IPS-NIHi11 (cell line): ENCODE measurements at places on chromosomes 5 and 9.

- no peak for DNase-seq
Measured at GRCh38 chr5:135248801-135249231, 150.2 kb downstream of the MACROH2A1 start.

GRCh38 chr9:35658968-35659220 is 802 bp downstream of the CCDC107 start:
- no peak for DNase-seq

DNA sequence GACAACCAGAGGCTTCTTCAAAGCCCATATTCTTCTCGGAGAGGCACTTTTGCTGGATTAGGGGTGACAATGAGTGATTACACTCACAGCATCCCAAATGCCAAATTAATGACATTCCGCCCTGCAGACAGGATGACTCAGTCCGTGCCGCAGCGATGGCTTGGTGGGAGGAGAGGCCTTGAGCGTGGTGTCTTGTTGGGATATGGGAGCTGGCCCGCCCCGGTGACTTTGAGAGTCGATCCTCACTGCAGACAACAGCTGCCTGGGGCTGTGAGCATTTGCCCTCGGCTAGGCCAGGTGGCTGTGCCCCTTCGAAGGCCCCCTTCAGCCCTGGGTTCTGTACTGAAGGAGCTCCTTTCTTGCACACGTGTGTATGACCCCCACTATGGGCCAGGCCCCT is 29.8 kb downstream of the OLFM1 start:
- DNase-seq, result no peak

DNA sequence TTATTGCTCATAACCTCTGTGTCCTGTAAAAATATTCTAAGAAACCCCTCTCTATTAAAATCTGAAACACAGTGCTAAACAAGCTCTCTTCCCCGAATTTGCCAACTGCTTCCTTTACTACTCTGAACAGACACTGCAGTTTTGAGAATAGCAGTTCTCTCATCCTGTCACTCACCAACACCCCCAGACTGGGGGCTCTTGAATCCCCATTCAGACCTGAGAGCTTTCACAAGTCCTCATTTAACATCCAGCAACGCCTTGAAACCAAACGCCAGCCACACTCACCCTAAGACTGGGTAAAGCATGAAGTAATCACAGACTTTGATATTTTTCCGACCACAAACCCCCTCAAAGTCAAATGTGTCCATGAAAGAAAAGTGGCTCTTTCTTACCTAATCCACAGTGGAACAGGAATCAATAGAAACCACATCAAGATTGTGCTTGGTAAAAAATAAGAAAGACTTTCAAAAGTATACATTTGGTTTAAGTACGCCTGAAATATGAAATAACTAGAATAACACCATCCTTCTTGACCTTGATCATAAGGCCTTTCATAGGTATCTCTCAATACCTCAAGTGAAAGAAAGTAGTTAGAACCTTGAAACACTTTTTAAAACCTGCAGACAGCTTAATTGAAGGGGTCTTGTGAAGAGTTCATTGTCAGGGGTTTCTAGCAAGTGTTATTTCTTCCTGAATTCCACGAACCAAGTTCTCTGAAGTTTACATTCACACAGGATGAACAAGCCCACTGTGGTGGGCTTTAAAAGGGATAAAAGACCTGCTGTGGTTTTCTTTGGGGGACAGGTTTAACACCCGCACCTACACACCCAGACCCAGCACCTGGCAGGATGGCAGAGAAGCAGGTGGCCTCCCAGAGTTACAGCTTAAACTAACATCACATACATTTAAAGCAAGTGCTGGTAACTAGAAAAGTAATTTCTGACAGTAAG is 412.6 kb downstream of the MLLT3 start:
- DNase-seq, result no peak

DNA sequence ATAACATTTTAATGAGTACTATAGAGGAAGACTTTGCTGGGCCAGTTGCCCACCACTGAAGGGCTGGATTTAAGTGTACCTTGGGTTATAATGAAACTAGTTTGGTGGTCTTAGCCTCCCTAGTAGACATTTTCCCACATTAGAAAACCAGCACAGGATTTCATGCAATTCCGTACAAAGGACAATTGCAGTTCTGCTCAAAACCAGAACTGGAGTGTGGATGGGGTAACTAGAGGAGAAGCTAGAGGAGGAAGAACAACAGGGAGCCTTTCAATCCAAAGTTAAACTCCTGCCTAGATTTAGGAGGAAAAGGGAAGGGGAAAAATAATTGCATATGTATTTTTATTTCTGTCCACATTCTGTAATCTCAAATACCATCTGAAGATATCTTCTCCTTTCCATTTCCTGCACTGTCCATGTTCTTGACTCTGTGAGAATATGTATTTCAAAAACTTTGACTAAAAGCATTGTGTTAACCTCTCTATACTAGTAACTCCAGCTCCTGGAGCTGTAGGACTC is 97.5 kb upstream of the SSBP2 start:
- DNase-seq, result peak; percentile 17

- DNase-seq, result no peak
Measured at GRCh38 chr5:176413255-176413565, 3.1 kb downstream of the CLTB start.

DNA sequence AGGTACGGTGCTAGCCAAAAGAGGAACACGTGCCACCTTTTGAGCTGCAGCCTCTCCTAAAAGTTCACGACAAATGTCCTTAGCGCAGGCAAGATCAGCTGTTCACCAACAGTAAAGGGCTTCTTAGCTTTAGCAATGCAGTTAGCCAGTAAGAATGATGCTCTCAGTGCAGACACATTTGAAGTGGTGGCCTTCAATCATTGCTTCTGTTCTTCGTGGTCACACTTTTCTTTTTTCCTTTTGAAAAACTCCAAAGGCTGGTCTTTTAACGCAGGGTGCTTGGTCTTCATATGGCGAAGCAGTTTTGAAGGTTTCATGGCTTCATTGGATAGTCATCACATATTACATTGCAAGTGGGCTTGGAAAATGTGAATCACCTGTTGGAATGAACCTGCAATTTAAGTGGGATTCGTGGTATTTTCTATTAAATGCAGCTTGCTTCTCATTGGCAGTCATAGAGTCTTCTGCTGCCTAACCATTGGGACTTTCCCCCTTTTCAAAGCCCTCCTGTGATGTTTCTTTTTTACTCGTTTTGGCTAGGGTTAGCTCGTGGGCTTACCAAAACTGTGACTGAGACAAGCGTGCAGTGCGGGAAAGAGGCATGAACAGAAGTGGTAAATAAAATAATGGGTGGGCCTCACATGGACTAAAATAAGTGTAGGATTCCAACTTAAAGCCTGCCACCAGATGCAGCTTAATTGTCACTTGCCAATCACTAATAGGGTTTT is 100.9 kb downstream of the MRPL36 start:
- DNase-seq, result no peak

DNA sequence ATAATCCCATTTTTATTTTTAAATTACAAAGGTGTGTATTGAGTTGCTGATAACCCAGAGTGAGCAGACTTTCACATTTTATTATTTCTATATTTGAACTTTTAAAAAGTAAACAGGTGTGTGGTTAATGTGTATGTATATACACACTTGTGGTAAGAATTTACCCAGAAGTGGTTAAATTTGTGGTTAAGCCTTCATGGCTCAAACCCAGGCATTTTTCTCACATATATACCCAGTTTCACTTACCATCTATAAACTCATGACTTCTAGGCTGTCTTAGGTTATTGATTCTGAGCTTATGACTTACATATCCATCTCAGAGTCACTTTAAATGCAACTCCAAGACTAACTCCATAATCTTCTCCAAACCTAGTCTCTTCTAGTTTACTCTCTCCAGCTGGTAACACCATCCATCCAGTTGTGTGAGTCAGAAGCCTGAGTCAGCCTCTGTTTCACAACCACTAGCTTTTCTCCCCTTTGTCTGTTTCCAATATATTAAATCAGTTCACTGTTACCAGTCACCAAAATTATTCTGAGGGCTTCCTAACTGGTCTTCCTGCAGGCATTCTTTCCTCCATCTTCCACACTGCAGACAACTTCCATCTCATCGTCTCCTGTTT is 20.2 kb downstream of the ZBED3 start:
- no peak for DNase-seq

DNA sequence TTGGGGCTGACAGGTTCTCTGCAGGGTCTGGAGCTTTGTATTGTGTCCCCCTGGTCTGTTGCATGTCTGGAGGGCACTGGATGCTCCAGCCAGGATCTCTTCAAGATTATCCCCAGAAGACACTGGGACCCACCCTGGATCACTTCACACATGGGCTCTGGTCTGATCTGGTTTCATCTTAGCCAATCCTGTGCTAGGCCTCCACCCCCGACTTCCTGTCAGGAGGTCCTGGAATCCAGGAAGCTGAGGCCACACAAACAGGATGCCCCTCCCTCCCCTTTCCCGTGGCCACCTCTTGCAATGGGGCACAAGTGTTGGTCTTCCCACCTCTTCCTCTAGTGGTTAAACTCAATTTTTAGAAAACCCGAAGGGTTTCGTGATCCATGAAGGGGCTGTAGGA is 242.6 kb upstream of the MVB12B start:
- no peak for DNase-seq

- no peak for DNase-seq
Measured at GRCh38 chr5:111126896-111127295, 34.7 kb downstream of the WDR36 start.

GRCh38 chr5:173281910-173282309 is 46.3 kb downstream of the STC2 start:
- DNase-seq, result peak; percentile 55

DNA sequence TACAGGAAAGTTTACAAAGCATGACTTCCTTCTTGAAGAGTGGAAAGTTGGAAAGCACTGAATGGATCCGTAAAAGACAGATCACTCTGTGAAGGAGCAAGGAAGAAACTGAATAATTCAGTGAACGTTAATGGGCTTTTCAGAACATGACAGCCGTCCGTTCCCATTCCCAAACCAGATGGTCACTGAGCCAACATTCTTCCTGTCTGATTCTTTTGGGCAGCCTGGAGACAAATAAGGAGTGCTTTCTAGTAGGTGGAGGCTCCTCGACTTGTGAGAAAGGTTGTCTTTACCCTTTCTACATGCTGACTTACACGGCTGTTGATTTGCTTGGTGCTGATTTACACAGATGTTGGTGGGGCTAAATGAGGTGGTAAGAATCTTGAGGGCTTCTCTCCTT is 51.0 kb upstream of the PAPPA start:
- DNase-seq, result no peak

DNA sequence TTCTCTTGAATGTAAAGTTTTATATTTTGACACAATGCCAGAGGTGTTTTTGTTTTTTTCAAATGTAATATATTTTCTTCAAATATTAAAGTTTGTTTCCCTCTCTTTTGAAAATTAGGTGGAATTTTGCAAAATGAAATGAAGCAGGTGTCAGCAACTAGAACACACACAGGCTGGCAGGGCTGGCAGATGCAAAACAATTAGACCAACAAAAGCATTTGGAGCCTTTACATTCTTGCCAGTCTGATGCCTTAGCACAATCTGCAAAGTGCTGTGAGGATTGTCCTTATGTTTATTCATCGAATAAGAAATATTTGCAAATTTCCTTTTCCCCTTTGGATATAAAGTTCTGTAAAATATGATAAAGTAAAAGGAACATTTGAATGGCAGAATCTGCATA is 1063.9 kb downstream of the CDH9 start:
- DNase-seq, result no peak

- DNase-seq, result no peak
Measured at GRCh38 chr9:95458666-95459065, 58.1 kb downstream of the PTCH1 start.

- no peak for DNase-seq
Measured at GRCh38 chr5:20029266-20029665, 41.3 kb upstream of the CDH18 start.

GRCh38 chr9:97510797-97511654 is 9.6 kb downstream of the TMOD1 start:
- DNase-seq, result no peak

DNA sequence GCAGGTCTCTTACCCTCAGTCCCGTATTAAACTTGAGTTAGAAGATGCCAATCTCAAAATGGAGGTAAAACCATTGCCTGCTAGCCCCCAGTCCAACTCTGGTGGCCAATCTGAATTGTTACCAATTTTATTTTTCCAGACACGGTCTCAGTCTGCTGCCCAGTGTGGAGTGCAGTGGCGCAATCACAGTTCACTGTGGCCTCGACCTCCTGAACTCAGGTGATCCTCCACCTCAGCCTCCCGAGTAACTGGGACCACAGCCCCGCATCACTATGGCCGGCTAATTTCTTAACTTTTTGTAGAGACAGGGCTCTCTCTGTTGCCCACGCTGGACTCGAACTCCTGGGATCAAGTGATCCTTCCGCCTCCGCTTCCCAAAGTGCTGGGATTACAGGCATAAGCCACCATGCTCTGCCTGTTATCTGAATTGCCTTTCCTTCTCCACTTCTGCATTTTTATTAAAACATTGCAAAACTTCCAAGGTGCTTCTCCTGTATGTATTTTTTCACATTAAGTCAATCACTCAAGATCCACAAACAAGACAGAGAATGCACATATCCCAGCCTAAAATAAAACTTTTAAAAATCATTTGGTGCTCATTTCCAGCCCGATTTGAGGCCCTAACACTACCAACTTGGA is 2.3 kb downstream of the FANCC start:
- no peak for DNase-seq

- no peak for DNase-seq
Measured at GRCh38 chr5:155554500-155554899, 540.9 kb downstream of the KIF4B start.

- DNase-seq, result no peak
Measured at GRCh38 chr9:134111064-134111463, 24.8 kb upstream of the WDR5 start.

DNA sequence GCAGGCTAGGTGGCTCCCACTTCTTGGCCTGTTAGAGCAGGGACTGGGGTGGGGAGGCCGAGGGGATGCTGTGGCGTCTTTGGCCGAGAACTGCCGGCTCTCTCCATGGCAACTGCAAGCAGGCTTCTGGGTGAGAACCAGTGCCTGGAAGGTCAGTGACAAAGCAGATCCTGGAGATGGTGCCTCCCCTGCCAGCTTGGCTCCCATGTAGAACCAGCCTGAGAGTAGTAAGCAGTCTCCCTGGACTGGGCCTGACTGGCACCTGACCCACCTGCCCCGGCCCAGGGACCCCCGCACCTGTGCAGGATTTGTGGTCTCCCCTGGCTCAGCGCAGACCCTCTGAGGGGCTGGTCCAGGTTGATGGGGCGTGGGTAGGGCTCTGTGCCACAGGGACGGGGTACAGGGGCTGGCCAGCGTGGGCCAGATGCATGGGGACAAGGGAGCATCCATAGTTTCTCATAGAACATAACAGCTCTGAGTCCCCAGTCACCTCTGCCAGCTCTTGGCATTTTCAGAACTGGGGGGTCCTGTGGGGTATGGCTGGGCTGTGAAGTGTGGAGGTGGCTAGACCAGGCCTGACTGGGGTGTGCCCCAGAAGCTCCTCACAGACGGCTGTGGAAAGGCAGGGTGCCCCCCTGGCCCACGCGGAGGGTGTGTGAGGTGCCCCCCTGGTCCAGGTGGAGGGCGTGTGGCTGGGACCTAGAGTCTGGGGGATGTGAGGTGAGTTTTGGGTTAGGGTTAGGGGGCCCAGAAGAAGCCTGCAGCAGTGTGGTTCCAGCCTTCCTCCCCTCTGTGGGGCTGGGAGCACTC is 22.2 kb downstream of the CACNA1B start:
- no peak for DNase-seq

DNA sequence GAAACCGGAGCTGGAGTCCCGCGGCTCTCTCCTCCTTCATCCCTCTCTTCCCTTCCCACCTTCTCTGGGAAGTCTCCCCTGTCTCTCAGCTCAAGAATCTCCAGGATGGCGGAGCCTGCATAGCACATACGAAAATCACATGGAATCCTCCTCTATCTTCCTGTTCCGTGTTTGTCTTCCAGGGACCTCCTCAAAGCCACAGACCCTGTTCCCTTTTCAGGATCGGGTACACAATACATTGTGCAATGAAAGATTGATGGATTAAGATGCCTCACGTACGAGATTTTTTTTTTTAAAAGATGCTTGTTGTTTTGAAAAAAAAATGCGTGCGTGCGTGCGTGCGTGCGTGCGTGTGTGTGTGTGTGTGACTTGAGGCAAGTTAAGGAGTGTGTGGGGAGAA is 46.6 kb upstream of the OLFM1 start:
- no peak for DNase-seq
